Activated T-cell treated with anti-CD3 and anti-CD28 coated beads, Interleukin-2, amount 50 U/mL, for 72 hours (primary cell): ENCODE measurements at places on chromosomes 5 and 9.

GRCh38 chr9:106655966-106656365, 207.0 kb upstream of the ZNF462 start:
- DNase-seq: no peak

DNA sequence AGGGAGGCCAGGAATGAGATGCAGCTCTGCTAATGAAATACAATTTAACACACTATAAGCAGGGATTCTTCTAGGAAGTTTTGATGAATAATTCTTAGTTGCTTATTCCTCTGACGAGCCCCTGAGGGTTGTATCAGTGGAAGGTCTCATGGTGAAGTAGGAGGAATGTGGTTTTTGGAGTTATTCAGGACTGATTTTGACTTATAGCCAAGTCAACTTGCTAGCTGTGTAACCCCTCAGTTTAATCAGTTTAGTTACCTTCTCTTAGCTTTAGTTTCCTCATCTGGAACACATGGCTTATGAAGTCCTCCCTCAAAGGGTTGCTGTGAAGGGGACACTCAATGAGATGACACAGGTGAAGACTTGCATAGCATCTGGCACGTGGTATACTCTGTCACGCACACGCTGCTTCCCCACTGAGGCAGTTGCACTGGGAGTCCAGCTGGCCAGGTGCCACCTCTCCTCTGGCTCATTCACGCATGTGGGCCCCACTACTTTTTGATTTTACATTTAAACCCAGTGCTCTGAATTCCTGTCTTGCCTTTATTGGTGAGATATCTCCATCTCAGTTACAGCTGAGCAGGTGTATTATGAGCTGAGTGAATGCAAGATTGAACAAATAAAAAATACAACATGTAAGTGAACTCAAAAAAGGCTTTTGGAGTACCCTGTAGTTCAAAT, 415.0 kb downstream of the ARHGEF28 start:
- no peak for DNase-seq

GRCh38 chr5:154562244-154562880, 84.3 kb upstream of the HAND1 start:
- DNase-seq: no peak

DNA sequence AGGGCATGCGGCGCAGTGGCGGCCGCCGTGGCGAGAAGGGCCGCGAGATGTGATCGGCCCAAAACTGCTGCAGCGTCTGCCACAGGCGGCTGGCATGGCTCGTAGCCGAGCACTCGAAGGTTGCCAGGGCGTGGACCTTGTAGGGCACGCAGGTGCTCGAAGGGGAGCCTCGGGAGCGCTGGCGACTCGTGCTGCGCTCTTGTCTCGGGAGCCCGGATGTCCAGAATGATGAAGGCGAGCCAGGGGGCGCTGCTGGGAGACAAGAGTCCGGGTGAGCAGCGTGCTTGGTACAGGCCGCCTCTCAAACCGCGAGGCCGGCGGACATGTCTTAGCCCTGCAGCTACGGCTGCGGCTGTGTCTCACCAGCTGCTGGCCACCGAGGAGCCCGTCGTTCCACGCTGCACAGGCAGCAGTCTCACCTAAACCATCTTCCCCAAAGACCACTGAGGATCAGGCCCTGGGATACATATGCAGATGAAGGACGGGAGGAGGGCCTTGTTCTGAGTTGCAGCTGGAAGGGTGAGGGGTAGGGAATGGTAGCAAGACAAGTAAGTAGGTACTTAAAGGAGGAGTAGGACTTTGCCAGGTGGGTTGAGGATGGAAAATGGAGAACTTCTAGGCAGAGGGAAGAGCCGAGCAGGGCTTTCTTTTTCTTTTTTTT, 1.7 kb downstream of the CBY3 start:
- DNase-seq: peak; percentile 85

DNA sequence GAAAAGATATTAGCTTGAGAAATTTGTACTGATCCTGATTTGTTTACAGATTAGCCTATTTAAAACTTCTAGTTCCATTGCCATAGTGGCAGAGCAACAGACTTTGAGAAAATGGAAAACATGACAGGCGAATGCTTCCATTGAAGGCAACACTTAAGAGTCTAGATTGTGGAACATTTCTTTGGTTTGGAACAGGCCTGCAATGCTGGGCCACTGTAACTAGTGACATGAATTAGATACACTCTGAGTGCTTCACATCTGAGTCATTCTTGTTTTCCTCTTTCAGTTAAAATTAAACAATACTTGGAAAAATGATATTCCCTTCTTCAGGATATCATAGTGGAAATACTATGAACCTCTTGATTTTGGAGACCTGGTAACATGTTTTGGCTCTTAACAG, 453.6 kb upstream of the TUSC1 start:
- DNase-seq: no peak

GRCh38 chr5:109247986-109248385, 161.8 kb downstream of the PJA2 start:
- no peak for DNase-seq

- DNase-seq: no peak
These were observed 31.1 kb upstream of the CPLX2 start for GRCh38 chr5:175840050-175840841.

DNA sequence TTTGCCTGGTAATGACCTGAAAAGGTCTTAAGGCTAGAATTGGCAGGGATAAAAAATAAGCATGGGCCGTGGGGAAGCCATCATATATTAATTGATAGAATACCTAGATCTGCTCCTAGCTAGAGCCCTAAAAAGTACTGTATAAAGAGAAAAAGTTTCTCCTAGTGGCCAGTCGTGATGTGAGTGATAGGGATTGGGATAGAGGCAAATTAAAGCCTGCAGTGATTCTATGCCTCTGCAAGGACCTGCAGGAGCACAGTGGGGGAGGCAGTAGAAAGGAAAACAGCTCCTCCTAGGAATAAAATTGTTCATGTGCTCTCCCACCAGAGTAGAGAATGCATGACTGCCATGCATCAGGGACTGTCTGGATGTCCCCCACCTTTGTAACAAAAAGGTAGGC, 56.2 kb upstream of the FTMT start:
- DNase-seq: no peak

GRCh38 chr9:96137671-96138429, 164.1 kb downstream of the HSD17B3 start:
- no peak for DNase-seq

GRCh38 chr5:137635521-137635921, 100.4 kb downstream of the KLHL3 start:
- DNase-seq: no peak

GRCh38 chr9:112823257-112823656, 67.4 kb downstream of the SLC46A2 start:
- DNase-seq: no peak

- DNase-seq: no peak
These were observed 50.7 kb downstream of the CNTLN start for GRCh38 chr9:17185481-17186029.

DNA sequence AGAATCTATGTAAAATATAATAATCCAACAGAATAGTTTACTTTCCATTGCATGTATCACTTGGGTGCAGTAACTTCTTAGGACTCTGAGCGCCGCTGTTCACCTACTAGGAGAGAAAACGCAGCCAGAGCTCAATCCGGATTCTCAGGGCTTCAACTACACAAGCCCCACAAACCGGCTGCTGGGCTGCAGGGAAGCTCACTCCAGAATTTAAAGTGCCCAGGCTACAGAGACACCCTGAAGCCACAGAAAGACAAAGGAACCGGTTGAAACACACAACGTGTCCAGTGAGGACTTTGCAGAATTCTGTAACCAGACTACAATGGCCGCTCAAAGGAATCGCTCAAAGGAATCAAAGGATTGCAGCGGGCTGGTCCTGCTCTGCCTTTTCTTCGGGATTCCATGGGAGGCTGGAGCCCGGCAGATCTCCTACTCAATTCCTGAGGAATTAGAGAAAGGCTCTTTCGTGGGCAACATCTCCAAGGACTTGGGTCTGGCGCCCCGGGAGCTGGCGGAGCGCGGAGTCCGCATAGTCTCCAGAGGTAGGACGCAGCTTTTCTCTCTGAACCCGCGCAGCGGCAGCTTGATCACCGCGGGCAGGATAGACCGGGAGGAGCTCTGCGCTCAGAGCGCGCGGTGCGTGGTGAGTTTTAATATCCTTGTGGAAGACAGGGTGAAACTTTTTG, at the start of gene PCDHGA10:
PCDHGA10 (plus strand) TSS at position 134 of the 686 bp plus-strand sequence; CDS start at position 323, 189 bp downstream.
- DNase-seq: peak; percentile 69

- no peak for DNase-seq
These were observed 20.2 kb downstream of the CDH6 start for GRCh38 chr5:31213705-31214121.

DNA sequence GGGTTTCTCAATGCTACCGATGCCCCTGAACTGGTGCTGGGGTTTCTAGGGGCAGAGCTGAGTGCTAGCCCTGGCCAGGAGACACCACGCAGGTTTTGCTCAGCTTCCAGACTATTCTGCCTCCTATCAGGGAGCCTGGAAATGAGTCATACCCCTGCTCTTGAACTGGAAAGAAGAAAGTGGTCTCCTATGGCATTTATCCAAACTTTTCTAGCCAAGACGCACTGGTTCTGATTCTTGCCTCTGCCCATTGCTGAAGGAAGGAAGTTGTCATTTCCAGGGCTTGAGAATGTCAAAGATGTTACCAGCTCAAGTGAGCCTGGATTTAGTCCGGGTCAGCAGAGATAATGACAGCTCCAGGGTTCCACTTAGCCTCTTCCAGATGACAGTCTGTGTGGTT, 561.9 kb downstream of the CDK5RAP2 start:
- DNase-seq: no peak

- DNase-seq: no peak
These were observed 128.3 kb downstream of the EFNA5 start for GRCh38 chr5:107542428-107542827.

- DNase-seq: no peak
These were observed 45.0 kb upstream of the TNC start for GRCh38 chr9:115162946-115163345.

DNA sequence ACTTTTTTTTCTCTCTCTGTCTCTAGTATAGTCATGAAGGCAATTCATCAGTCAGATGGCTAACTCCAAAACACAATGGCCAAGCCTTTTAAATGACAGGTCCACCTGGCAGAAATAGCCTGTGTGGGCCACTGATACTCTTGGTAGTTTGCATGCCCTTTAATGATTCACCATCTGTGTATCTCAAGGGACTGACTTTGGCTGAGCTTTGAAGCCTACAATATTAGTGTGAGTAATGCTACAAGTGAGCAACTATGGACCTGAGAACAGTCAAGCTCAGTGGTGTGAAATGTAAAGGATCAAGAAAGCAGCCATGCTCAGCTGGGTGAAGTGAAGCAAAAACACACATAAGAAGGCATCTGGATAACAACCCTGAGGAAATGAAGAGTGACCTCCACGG, 506.9 kb downstream of the TLE1 start:
- no peak for DNase-seq

GRCh38 chr5:65394087-65394486, 87.6 kb downstream of the ADAMTS6 start:
- no peak for DNase-seq

- no peak for DNase-seq
These were observed 208.9 kb downstream of the VPS13A start for GRCh38 chr9:77386187-77386586.

GRCh38 chr5:58016358-58016757, 443.5 kb downstream of the PLK2 start:
- no peak for DNase-seq
